Stimulated activated CD4-positive, alpha-beta T cell treated with anti-CD3 and anti-CD28 coated beads, Interleukin-1b, Interleukin-23, amount 100 ng/mL, for 24 hours (primary cell): ENCODE measurements at places on chromosomes 12 and 14.

DNA sequence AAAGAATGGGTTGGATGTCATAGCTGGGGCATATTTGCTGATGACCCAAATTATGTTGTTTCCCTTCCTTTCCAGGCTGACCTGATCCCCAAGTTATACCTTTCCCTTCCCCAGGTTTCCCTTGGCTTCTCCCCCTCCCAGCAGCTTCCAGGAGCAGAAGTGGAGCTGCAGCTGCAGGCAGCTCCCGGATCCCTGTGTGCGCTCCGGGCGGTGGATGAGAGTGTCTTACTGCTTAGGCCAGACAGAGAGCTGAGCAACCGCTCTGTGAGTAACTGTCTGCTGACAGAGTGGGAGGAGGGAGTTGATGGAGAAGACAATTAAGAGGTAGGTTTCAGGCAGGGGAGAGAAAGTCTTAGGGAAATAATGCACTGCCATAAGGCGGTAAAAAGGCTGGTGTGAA lies 25.0 kb downstream of the A2ML1 start:
- no peak for DNase-seq

DNA sequence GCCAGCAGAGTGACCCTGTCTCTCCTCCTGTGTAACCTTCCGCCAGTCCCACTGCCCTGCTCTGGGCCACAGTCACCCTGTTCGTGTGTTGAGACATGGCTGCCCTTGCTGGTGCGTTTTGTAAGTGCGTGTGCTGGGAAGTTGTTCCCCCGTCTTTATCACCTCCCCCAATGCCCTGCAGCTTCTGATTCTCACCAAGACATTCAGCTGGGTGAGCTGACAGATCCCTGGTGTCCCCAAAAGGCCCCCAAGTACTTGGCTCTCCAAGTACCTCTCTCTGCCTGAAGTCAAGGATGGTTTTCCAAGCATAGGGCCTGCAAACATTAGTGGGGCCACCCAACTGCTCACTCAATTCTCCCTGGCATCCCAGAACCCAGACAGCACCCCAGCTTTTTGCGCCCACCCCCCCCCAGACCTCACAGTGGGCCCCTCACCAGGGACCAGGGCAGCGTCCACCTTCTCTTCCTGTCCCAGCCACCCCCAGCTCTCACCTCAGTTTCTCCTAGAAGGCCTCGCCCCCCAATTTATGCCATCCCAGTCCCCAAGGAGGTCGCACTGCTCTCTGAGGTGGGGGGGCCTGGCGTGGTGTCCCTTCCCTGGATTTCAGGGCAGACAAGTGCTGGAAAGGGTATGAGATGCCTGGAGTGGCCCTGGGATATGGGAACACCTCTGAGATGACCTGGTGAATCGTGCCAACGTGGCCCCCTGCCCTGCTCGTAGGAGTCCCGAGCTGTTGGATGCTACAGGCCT lies 51.8 kb upstream of the EML1 start:
- no peak for DNase-seq

- no peak for DNase-seq
Observed at GRCh38 chr12:80325167-80325959, 118.7 kb upstream of the PTPRQ start.

DNA sequence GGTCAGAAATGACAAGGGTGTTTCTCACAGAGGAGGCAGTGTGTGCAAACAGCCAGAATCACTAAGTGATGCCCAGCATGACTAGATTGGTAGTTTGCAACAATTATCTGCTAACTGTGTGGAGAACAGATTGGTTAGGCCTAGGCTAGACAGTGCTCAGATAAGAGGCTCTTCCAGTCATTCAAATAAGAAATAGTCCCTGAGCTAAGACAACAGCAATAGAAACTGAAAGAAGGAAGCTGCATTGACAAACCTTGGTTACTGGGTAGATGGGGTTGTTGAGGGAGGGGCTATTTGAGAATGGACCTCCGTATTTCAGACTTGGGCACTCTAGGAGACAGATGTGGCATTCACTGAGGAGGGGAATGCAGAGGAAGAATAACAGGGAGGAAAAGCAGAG lies 255.0 kb upstream of the NPAS3 start:
- DNase-seq: no peak

- no peak for DNase-seq
Observed at GRCh38 chr12:72267974-72268373, 4.2 kb upstream of the TRHDE start.

GRCh38 chr12:38646146-38646545 lies 259.2 kb downstream of the CPNE8 start:
- no peak for DNase-seq

DNA sequence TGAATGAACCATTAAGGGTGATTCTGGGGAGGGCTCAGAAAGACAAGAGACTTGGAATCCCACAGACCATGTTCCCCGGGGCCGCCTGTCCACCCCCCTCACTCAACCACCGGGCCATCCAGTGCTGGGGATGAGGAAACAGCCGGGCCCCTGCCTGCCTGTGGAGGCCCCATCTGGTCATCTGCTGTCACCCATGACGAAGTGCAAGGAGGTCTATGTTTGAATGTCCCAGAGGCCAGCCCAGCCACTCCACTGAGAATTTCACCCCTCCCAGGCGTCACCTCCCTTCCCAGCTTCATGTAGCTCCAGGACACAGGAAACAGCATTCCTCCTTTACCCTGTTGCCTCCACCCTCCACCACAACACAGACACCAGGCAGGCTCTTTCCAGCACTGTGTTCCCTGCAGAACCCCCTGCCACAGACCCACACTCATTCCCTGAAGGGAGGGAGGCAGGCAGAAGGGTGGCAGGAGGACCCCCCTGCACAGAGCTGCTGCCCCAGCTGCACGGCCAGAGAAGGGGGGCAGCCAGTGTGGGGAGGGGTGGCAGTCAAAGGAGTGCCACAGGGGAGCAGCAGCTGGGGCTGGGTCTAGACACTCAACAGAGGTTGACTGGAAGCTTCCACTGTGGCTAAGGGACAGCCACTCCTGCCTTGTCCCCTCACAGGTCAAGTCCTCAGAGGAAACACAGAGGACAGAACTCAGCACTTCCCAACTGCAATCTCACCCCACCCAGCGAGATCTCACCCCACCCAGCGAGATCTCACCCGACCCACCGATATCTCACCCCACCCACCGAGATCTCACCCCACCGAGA lies 50.3 kb upstream of the PPP2R5C start:
- no peak for DNase-seq

DNA sequence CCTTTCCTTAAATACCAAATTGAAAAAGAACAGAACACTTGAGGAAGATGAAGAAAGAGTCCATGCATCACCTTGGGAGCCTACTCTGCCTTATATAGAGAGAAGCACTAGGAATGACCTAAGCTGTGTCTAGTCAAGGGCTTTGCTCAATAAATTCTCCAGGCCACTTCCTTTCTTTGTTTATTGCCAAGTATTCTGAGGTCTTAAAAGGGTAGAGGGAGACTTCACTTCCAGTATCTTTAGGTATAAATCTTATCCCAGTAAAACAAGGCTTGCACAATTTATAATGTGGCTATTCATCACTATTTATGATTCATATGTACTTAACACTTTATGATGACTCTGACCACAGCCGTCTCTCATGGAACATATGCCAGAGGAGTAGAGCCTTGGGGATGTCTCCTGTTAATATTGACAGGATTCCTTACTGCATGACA lies 85.1 kb upstream of the ARHGAP5 start:
- no peak for DNase-seq

DNA sequence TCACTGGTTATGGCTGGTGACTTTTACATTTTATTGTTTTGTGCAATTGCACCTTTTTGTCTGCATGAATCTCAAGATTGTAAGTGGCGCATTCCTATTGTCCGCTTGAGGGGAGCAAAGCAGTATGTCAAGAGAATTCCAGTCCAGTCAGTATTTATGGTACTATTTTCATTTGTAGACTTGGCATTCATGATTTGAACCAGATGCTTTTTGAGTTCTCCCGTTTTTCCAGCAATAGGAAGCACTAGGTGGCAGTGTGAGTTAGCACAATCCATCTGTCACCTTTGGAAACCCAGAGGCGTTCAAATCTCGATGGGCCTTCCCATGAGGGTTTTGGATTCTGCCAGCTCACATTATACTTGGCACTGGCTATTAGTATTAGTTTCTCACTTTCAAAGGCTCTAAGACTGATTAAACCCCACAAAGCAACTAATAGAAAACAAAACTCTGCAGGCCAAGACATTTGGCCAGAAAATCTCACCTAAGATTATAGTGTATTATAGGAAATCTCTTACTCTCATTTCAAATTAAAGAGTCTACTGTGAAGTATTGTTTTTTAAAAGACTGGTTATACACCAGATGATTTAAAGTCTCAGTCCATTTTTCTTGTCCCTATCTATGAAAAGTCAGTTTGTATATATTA lies 2.2 kb downstream of the DACT1 start:
- no peak for DNase-seq

DNA sequence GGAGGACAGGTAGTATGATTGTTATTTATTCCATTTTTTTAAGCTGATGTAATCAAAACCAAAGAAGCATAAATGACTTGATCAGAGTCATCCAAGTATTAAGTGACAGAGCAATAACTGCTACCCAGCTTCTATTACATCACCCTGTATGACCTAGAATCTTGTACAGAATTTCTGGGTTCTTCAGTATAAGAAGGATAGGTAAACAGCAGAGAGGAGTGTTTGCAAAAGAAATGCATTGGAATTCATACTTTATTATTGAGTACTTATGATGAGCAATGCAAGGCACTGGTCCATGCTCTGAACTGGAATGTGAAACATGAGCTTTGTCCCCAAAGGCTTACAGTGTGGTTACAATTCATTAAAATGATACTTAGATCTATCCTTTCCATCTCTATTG lies 916.8 kb downstream of the DIO2 start:
- DNase-seq: no peak

DNA sequence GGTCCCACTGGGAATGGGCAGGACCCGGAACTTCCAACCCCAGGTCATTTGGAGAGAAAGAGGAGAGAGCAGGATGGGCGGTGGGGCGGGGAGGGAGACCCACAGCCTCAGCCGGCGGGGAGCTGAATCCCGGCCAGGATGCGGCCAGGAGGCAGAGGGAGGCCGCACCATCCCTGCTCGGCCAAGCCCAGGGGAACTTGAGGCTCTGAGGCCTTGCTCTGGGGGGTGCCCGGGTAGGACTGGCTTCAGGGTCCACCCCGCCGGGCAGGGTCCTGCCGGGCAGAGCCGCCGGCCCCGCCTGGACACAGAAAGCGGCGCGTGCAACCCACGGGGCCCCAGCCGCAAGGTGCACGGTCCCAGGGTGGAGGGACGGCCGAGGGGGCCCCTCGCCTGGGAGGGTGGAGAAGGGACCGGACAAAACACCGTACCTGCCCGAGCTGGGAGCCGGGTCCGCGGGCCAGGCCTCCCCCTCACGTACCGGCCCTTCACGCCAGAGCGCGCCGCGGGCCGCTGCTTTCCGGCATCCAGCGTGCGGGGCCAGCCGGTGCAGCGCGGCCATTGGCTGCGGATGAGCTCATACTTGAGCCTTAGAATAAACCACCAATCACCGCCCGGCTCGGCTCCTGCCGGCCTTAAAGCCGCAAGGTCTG lies at the start of gene RPS6KL1:
Gene RPS6KL1, minus strand, starts transcription at position 509 of the 650 bp plus-strand sequence. CDS start 1,719 bp downstream, outside the sequence.
- peak; percentile 71 for DNase-seq

- no peak for DNase-seq
Observed at GRCh38 chr14:101118746-101119591, 215.4 kb upstream of the RTL1 start.

- DNase-seq: no peak
Observed at GRCh38 chr12:25972783-25973182, 14.3 kb downstream of the RASSF8 start.

DNA sequence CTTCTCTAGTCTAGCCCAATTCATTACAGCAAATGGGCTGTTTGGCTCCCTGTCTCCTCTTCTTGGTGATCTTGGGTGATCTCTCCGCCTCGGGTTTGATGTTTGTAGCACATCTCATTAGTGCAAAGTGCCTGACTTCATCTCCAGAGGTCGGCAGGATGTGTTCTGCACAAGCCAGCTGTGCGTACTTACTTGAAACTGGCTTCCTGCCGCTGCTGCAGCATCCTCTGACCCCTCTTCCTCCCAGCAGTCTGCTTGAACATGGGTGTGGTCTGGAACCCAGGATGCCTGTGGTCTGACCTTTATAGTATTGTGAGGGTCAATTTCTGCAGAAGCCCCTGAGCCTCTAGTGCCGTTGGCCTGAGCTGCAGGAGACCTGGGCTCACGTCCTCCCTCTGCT lies 99.2 kb downstream of the BEGAIN start:
- no peak for DNase-seq

DNA sequence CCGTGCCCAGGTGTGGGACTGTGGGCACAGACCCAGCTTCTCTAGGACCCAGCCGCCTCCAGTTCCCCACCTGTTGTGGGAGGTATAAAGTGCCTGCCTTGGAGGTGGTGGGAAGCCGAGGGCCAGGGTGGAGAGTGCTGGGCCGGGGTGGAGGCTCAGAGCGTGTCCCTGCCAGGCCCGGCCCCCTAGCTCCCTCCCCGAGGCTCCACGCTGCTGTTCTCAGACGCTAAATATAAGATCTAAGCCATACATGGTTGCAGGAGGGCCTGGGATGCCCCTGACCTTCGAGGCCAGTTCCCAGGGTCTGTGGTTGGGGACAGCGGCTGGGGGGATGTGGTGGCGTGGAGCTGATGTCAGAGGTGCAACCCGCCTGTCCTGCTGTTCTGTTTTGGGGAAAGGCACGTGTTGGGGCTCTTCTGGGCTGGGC lies 10.8 kb downstream of the INF2 start:
- DNase-seq: no peak

GRCh38 chr14:64123241-64123822 lies 170.8 kb downstream of the ESR2 start:
- DNase-seq: no peak

DNA sequence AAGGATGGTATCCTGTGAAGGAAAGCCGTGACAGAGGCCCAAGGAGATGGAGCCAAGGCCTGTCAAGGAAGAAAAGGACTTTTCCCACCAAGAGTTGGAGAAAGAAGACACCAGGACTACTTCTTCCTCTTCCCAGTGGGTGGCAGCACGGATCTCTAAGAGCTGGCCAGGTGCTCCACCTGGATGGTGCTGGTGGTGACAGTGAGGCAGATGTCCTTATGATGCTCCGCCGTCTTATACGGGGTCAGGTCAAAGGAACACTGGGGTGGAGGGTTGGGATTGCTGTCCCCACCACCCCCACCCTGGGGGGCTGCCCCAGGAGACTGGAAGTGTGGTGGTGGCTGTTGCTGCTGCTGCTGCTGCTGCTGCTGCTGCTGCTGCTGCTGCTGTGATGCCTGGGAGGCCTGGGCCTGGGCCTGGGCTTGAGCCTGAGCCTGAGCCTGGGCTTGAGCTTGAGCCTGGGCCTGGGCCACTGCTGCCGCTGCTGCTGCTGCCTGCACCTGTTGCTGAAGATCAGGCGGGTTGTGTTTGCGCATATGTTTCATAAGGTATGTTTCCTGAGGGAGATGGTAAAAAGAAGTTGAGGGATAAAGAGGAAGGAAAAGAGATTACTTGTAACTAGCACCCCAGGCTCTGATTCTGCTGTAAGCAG lies 4.8 kb upstream of the ING4 start:
- DNase-seq: no peak

- DNase-seq: no peak
Observed at GRCh38 chr12:124836759-124837158, 26.9 kb downstream of the SCARB1 start.

DNA sequence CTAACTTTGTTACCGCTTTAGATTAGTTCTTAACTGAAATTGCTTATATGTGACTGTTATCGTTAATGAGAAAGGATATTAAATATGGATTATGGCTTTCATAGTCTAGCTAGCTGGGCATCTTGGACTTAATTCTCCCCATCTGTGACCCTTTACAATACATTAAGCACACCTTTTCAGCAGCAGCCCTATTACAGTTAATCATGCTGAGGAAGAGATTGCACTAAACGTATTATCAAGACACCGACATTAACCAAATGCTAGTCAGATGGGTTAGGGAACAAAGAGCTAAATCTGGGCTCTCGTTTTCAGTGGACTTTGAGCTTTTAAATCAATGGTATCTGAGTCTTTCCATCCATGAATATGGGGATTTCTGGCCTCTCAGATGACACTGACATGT lies 447.5 kb upstream of the DCN start:
- DNase-seq: no peak
